ENCODE measurements at places on chromosomes 12 and 14.

DNA sequence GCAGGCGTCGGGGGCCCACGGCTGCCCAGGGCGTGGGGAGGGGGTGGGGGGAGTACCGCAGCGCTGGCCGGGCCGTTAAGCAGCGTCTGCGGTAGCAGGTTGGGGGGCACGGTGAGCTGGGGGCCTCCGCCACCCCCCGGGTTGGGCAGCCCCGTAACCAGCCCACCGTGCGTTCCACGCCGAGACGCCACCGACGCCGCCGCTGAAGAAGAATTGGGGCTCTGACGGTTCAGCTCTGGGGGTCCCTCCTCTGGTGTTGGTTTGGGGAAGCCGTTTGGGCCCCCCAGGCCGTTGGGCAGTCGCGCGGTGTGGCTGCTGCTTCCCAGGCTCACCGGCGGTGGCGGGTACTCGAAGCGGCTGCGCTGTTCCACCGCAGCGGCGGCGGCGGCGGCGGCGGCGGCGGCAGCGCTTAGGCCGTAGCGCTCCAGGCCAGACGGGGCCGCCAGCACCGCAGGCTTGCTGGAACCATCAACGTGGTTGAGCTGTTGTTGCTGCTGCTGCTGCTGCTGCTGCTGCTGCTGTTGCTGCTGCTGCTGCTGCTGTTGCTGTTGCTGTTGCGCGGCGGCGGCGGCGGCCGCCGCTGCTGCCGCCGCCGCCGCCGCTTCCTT, 1.5 kb downstream of the IRF2BPL start:
- no peak for DNase-seq

GRCh38 chr12:62331306-62331705, 71.1 kb downstream of the USP15 start:
- no peak for DNase-seq

- peak; percentile 69 for DNase-seq
Observed at GRCh38 chr12:104886418-104887401, 71.4 kb downstream of the SLC41A2 start.

DNA sequence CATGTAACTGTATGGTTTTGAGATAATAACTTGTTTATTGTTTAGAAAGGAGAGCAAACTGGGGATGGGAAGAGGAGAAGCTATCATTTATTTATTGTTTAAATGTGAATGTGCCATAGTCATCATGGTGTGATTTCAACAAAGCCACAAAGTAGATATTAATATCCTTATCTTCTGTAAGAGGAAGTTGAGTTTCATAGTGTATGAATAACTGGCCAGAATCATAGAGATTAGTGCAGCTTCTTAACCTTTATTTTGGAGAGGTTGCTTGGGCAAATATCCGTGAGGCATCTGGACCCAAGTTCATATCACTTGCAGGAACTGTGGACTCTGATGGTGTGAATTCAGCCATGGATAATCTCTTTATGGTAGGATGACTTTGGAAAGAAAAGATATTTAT, 26.8 kb upstream of the LYZ start:
- no peak for DNase-seq

GRCh38 chr14:88518592-88519512, 36.0 kb downstream of the PTPN21 start:
- DNase-seq, result peak; percentile 34

DNA sequence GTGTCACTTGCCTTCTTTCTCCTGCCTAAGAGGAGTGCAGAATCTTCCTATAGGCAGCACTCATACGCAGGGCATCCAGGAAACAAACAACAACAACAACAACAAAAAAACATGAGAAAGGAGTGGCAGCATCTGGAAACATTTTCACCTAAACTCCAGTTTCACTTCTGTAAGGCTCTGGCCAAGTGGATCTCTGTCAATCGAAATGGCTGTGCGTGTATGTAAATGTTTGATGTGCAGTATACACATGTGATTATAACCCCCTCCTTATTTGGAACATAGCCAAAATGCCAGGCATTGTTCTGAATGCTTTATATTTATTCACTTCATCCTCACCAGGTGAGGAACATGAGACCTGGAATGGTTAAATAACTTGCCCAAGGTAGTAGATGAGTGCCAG, 76.8 kb downstream of the COX16 start:
- DNase-seq, result no peak

DNA sequence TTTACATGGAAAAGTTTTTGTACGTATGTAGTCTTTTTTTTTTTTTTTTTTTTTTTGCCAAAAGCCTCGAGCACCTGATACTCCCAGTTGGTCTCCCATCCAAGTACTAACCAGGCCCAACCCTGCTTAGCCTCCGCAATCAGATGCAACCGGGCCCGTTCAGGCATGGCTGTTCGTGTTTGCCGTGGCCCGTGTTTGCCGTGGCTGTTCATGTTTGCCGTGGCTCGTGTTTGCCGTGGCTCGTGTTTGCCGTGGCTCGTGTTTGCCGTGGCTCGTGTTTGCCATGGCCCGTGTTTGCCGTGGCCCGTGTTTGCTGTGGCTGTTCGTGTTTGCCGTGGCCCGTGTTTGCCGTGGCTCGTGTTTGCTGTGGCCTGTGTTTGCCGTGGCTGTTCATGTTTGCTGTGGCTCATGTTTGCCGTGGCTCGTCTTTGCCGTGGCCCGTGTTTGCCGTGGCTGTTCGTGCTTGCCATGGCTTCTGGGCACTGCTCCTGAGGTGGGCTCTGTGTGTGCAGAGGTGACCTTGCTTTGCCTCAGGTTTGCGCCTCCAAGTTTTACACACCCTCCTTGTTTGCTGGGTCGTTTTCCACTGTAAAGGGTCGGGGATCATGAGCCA, 26.8 kb upstream of the MMP17 start:
- DNase-seq, result no peak

GRCh38 chr12:121580959-121581685, at the start of gene KDM2B:
Gene KDM2B, minus strand, starts transcription at chr12:121581023. Its CDS starts 112 bp downstream, at chr12:121580911.
- DNase-seq, result no peak

GRCh38 chr12:77122661-77123060, 57.3 kb upstream of the E2F7 start:
- no peak for DNase-seq

- DNase-seq, result no peak
Observed at GRCh38 chr12:11780521-11781101, 131.1 kb downstream of the ETV6 start.

GRCh38 chr14:54652188-54652587, 85.3 kb downstream of the SAMD4A start:
- DNase-seq, result peak; percentile 98

DNA sequence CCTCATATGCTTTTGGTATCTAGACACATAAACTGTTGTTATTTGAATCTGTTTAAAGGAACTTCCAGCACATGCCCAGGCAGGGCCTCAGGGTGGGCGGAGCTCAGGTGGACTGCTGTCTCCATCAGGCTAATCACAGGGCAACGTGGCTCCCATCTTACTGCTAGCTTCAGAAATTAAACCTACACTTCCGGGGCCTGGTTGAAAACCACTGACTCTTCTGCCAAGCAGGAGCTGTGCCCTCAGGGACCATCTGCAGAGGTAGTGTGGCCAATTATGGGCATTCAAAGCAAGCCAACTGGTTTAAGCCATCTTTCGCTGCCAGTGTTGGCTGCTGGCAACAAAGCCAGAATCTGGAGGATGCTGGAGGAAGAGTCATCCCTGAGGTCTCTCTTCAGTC, 97.5 kb downstream of the TMX1 start:
- DNase-seq, result no peak

- no peak for DNase-seq
Observed at GRCh38 chr12:125540580-125541204, 475.5 kb downstream of the AACS start.

DNA sequence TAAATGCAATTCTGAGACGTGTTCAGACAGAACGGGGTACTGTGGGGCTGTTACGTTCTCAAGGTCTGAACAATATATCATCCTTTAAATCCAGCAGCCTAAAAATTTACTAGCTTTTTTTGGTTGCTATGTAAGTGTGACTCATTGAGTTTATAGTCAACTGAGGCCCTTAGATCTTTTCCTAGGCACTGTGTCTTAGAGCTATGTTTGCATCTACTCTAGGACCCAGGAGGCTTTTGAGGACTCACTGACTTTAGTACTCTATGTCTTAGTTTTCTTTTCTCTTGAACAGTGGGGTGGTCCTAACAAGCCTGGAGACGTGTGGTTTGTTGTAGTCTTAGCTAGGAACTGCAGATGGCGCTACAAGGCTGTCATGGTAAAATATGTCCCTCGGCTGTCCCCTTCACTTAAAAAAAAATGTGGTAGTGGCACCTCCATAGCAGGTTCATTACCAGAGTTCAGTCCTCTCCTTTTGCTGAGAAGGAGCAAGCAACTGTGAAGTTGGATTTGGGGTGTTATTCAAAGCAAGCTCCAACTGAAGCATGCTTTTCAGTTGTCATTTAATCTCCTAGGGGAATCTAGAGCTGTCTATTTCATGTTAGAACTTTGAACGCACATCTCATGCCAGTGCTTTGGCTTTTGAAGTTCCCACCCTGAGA, 8.7 kb upstream of the SPATS2 start:
- DNase-seq, result peak; percentile 65

- DNase-seq, result no peak
Observed at GRCh38 chr12:95417372-95417771, 56.6 kb upstream of the METAP2 start.

DNA sequence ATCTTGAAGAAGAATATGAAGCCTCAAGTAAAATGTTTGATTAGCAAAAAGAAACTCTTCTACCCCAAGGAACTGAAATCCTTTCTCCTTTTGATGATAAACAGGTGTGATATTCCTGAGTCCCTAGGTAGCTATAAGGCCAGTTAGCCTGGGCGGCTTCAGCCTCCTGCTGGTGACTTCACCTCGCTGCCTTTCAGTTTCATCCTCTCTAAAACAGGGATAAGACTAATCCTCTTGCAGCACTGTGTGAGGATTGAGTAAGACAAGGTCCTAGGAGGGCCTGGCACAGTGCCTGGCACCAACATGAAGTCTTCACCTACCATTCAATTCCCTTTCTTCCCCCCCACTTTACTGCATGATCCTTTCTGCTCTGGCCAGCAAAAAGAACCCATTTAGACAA, 42.1 kb downstream of the CIT start:
- DNase-seq, result peak; percentile 8

DNA sequence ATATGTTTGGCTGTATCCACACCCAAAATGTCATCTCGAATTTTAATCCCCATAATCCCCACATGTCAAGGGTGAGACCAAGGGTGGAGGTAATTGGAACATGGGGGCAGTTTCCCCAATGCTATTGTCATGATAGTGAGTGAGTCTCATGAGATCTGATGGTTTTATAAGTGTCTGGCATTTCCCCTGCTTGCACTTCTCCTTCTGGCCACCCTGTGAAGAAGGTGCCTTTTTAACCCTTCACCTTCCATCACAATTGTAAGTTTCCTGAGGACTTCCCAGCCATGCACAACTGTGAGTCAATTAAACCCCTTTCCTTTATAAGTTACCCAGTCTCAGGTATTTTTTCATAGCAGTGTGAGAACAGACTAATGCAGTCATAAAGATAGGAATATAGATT, 216.7 kb upstream of the SSTR1 start:
- DNase-seq, result no peak

- no peak for DNase-seq
Observed at GRCh38 chr12:127150956-127151355, 1116.0 kb upstream of the TMEM132C start.

- peak; percentile 20 for DNase-seq
Observed at GRCh38 chr12:105562199-105562971, 231.9 kb downstream of the C12orf75 start.

GRCh38 chr12:5599378-5599777, 167.5 kb downstream of the NTF3 start:
- no peak for DNase-seq

GRCh38 chr12:88052686-88053085, 23.5 kb upstream of the C12orf50 start:
- peak; percentile 31 for DNase-seq

GRCh38 chr12:92404259-92404894, 258.7 kb upstream of the BTG1 start:
- no peak for DNase-seq

DNA sequence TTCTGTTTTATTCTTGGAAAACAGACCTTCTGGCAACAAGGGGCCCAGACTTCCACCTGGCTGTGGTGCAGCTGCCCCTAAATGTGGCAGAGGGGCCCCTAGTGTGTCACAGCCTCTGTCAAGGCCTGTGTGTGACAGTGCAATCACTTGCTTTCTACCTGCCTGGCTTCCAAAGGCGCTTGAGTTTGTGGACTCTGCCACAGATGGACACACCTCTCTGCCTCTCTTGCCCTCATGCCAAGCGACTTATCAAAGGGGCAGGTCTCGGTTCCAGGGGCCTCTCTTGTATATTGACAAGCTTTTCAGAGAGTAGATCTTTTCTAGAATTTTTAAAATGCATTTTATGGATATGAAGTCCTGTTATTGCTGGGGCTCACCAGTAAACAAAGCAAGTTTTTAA, 217.2 kb downstream of the SLC15A4 start:
- no peak for DNase-seq

DNA sequence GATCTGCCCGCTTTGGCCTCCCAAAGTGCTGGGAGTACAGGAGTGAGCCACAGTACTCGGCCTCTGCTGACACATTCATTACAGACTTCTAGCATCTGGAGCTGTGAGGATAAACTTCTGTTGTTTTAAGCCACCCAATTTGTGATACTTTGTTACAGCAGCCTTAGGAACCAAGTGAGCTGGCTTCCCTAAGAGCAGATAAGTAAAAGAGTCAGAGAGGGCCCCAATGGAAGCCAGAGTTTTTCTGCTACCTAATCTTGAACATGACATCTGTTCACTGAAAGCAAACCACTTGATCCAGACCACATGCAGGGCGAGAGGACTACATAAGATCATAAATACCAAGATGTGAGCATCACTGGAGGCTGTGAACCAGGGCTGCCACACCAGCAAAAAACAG, 3.7 kb upstream of the MAPKAPK5 start:
- no peak for DNase-seq

GRCh38 chr14:93619176-93619793, 169.0 kb downstream of the PRIMA1 start:
- DNase-seq, result peak; percentile 27

DNA sequence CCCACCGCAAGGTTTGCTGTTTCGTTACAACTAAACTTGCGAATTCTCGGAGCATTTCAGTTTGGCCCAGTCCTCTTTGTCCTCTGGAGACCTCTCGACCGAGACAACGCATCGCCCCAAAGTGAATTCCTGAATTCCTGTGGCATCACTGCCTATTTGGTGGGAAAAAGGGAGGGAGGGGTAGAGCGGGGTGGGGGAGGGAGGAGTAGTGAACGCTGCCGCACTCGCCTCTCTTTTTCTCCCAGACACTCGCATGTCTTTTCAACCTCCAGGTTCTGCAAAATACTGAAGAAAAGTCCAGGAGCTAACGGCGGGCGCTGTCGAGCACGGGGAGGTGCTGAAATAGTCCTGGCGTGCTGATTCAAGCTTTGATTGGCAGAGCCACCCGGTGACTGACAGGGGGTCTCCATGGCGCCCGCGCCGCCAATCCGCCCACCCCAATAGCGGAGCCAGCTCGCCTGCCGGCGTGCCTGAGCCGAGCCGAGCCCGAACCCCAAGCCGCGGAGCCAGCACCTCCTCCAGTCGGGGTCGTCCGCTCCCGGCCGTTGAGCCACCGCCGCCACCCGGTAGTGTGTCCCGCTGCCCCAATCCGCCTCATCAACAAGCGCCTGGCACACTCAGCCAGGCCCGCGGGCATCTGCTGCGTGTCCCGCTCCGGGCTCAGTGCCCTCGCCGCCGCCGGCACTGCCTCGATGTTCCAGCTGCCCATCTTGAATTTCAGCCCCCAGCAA, at the start of gene SIX6:
Gene SIX6 (plus strand): TSS at position 440 of the 731 bp plus-strand sequence. CDS start 253 bp downstream, at position 693.
- DNase-seq, result no peak

All from fibroblast of the conjunctiva (primary cell).